Cerebellum (tissue), 4 donors: ENCODE measurements at places on chromosomes 1 and 21. TPM values are rescaled to one million over a fixed set of nuclear protein-coding genes. Genes with fewer than 3 reads are reported as not detected.
A peak's percentile ranks its signal among the peaks of the same experiment; 100 is the strongest.

The NHLH1 gene
- total RNA-seq: 14.3 TPM

DNA sequence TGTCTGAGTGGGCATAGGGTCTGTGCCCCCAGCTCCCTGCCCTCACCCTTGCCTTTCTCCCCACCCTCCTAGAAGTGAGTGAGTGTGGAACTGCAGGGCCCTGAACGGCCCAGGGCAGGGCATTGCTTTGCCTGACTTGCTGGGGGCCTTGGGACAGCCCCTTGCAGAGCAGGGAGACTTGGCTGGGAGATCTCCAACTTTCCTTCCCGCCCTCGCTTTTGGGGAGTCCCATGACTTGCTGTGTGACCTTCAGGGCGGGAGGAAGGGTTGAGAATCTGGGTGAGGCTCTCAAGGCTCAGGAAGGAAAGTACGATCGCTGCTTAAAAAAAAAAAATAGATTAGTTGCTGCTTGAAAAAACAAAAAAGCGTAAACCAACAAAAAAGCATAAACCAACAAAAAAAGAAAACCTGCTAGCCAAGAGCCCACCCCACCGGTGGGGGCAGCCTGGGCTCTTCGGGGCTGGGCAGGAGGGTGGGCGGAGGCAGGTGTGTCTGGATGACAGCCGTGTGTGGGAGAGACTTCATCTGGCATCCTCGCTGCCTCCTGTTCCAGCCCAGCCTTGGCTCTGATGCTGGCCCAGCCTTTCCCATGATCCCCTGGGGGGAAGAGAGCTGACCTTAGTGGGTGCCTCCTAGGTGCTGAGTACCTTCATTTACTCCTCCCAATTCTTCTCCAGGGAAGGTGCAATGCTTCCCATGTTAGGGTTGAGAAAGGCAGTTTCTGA is 6.5 kb downstream of the NBL1 start:
- DNase-seq: peak; percentile 57

DNA sequence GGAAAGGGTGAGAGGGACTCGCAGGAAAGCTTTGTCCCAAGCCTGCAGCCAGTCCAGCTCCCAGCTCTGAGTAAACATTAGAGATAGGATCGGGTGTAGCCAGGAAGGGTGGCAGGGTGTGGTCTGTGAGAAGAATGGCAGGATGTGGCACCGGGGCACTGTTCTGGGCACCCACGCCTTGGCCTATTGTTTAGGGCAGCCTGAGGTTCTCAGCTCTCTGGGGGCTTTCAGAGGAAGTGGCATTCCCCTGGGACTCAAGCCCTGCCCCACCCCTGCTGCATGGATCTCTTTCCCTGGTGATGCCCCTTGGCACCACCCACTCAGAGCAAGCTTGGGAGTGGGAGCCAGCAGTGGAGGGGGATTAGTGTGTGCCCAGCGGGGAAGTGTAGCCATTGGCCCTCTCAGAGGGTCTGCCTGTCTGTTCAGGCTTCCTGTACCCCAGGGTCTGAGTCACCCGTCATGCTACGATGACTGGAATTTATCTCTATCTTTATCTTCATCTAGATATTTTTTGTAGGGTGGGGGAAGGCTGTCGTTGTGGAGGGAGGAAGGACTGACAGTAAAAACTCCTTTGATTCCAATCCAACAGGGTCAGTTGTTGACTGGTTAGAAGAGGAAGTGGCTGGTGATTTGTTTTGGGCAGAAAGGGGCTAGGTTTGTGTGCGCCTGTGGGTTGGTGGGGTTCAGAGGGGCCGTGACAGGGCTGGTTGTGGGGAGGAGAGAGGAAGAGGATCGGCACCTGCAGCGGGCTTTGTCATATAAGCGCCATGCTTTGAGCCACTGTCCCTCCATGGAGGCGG is 31.6 kb downstream of the SOX13 start:
- no peak for DNase-seq

GRCh38 chr1:215987092-215987875 is 420.2 kb downstream of the KCTD3 start:
- no peak for DNase-seq

DNA sequence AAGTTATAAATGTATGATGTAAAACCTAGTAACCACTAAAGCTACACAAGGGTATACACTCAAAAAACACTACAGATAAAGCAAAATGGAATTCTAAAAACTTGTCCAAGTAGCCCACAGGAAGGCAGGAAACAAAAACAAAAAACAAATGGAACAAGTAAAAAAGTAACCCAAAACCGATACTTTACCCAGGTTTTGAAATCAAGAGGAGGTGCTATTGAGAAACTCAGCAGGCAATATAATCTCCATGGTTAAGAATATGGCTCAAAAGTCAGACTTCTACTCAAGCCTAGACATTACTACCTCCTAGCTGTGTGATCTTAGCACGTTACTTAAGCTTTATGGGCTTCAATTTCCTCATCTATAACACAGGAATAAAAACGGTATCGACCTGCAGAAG is 13.3 kb downstream of the RBBP5 start:
- DNase-seq: no peak

DNA sequence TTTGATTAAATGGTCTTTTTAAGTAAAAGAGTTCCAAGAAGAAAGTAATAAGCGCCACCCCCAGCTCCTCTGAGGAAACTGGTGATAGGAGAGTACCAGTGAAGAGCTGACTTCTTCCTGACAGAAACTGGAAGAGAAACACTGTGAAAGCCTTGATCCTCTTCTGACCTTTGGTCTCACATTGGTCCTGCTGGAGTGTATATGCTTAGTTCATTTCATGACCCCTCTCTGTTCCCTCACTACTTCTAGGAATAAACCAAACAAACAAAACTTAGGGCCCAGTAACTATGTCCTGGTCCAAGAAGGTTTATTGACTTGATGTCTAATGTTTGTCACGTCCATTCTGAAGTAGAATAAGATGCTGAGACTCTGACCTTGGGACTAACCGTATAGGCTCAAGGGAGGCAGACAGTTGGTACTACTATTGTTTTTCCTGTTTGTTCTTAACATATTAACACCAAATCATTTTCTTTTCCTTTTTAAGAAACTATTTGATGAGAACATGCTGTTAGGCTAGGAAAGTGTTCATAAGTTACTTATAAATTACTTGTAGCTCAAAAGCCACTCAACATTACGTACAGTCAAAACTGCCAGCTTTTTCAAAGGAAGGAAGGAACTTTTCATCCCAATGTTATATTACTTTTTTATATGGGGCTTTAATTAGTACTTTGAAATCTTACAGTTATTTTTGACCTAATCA is 57.9 kb downstream of the MIER1 start:
- DNase-seq: no peak

DNA sequence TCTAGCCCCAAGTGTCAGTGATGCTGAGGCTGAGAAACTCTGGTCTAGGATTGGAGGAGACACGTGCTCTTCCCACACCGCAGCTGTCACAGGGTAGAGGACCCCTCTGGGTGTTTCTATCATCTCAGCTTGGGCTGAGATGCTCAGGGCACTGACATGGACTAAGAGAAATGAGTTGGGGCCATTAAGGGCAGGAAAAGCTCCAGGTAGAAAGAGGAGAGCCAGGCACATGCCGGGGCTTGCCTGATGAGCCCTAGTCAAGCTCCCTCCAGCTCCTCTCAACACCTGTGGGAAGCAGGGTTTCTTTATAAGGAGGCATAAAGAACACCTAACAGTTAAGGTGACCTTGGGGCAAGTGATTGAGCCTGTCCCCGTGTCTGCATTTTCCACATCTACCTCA is 17.3 kb downstream of the ABCA4 start:
- DNase-seq: no peak

- no peak for DNase-seq
Measured at GRCh38 chr1:185412385-185413087, 95.5 kb upstream of the IVNS1ABP start.

DNA sequence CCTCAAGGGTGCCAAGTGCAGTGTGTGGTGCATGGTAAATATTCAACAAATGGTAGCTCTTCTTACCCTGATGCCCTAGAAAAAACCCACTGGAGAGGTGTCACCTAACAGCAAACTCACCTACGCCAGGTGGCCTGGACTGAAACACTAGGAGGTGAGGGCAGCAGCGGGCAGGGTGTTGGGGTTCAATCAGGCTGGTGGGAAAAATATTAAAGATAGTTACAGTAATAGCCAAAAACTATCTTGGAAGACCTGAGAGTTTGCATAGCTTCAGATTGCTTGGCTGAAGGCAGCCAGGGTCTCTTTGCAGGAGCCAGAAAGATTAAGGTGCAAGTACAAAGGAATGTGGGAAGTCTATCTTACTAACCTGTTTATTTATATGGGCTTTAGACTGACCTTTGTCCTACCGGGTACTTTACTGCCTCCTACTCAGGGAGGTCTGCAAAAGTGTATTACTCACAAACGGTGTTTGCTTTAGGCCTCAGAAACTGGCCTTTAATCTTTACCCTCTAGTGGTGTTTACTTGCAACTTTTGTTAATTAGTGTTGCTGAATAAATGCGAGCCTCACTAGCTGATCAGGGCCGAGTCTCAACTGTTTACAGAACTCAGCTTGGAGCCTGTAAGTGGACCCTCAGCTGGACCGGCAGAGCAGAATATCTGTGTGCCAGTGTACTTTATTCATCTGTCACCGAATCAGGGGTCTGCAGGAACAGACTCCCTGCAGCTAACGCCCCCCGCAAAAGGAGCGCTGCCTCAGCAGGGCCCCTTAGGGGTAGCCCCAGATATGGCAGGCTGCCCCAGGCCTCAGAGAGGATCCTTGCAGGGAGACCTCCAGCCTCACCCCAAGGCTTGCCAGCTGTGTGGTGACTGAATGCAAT is 63.9 kb downstream of the SYF2 start:
- no peak for DNase-seq

GRCh38 chr1:155286544-155286943 is 9.3 kb downstream of the HCN3 start:
- no peak for DNase-seq

- no peak for DNase-seq
Measured at GRCh38 chr1:58143972-58144697, 402.4 kb downstream of the OMA1 start.

- no peak for DNase-seq
Measured at GRCh38 chr1:116852910-116853309, 56.8 kb upstream of the PTGFRN start.

DNA sequence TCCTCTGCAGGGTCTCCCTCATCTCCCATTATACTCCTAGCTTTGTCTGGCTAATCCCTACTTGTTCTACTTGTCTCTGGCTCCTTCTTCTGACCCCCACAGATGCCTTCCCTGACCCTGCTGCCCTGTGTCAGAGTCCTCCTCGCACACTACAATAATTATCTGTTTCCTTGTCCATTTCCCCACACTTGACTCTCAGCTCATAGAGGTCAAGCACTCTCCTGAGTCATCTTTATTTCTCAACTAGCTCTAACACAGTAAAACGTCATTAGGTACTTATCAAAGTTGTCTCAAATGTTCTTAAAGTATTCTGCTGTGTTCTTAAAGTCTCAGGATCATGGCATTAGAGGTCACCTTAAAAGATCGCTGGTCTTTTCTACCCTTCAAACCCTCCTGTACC is 47.1 kb downstream of the C8A start:
- DNase-seq: no peak

DNA sequence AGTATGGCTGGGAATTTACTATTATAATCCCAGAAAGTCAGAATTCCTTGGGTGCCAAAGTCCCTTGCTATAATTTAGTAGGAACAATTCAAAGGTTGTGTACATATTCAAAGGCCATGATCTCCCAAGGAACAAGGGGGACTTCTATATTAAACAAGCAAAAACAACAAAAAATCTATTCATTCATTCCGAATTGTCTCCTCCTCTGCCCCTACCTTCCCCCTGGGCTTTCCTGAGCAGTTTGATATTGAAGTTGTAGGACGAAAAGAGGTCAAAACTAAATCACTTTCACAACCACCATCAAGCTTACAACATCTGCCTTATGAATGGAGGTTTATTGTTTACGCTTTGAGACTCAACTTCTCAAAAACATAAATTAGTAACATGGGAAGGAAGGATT is 35.3 kb upstream of the SOD1 start:
- no peak for DNase-seq

DNA sequence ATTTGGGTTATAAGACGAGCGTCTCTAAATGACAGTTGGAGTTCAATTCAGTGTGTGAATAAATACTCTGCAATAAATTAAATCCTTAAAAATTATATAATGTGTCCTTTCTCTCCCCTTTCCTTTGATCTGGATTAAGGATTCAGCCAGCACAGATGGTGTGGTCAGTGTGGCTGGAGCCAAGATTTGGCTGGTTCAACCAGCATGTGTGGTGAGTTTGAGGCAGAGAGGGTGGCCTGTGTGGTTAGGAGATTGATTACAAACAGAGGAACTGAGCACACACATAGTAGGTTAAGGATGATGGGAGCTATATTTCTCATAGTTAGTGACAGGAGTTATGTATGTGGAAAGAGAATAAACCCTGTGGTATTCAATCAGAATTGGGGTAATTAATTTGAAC is 14.2 kb upstream of the AMIGO1 start:
- DNase-seq: peak; percentile 78

GRCh38 chr1:226985239-226985838 is 45.2 kb downstream of the COQ8A start:
- DNase-seq: no peak

GRCh38 chr1:4977701-4978100 is 323.3 kb downstream of the AJAP1 start:
- no peak for DNase-seq

The ROR1 gene
- 14.0 TPM for total RNA-seq

- no peak for DNase-seq
Measured at GRCh38 chr1:205593532-205593931, 38.3 kb downstream of the ELK4 start.

The GJB5 gene
- total RNA-seq: not detected

DNA sequence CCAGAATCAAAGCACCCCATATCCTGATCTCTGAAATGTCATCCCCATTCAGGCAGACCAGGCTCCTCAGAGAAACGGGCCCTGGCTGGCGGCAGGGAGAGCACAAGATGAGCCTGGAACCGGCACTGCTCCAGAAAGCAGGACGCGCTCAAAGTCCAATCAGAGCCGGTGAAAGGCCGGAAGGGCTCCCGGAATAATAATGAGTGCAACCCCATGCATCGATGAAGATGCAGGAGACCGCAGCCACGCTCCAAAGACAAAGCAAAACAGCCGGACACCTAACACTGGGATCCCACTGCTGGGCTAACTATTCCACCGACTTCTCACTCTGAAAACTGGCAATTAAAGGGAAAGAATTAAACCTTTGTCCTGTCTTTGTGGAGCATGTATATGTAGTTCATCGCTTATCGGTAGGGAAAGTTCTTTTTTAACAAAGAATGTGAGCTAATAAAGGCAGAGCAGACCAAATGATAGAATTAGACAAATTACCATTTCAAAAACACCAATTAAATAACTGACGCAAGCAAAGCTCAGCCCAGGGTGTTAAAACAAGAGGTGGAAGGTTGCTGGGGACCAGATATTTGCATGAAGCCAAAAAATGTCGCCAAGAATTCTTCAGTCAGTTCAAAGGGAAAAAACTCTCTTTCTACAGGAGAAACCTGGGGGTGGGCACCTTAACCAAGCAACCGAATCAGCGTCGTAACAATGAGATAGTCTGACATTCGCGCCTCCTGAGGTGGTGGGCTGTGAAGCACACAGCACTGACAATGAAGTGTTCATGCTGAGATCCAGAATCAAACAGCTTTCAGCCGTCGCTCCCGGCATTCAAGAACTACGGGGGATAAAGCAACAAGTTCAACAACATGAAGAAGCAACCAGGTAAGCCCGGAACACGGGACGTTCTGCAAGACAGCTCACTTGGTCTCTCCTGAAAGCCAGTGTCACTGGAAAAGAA is 95.2 kb downstream of the NPHP4 start:
- DNase-seq: no peak

The DIPK1A gene
- 14.2 TPM for total RNA-seq
